Stimulated activated CD4-positive, alpha-beta T cell treated with anti-CD3 and anti-CD28 coated beads, Interleukin-4, amount 100 ng/mL, for 4 hours (primary cell): ENCODE measurements at places on chromosomes 4 and X.

DNA sequence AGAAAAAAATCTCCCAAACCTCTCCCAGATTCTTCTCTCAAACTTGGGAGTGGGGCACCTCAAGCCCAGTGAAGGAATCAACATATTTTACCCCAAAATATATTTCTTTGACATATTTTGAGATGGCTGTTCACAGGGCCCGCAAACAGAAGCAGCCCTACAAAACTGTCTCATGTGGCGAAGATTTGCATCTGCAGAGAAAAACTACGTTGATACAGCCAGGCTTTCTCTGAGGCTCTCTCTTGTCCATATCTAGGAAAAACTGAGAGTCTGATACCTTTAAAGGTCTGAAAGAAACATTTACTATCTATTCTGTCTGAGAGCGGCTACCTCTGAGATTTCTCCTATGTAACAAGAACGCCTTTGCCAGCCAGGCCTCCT, 23.3 kb upstream of the TMSB4X start:
- DNase-seq, result no peak

DNA sequence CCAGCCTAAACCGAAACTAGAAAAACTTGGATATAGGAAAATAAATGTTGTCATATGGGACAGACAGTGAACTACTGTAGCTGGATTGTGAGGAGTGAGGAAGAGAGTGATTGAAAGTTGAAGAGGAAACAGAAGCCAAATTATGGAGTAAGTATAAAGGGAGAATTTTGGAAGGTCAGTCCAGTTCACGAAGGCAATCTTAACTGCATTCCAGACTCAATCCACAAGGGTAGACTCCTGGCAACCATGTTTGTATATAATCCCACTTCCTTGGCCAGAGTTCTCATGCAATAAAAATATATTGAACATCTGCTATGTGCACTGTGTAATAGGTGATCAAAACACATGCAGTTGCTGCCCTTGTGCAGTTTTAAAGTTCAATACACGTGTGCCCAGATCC, 58.6 kb upstream of the CAMK2D start:
- DNase-seq, result no peak

DNA sequence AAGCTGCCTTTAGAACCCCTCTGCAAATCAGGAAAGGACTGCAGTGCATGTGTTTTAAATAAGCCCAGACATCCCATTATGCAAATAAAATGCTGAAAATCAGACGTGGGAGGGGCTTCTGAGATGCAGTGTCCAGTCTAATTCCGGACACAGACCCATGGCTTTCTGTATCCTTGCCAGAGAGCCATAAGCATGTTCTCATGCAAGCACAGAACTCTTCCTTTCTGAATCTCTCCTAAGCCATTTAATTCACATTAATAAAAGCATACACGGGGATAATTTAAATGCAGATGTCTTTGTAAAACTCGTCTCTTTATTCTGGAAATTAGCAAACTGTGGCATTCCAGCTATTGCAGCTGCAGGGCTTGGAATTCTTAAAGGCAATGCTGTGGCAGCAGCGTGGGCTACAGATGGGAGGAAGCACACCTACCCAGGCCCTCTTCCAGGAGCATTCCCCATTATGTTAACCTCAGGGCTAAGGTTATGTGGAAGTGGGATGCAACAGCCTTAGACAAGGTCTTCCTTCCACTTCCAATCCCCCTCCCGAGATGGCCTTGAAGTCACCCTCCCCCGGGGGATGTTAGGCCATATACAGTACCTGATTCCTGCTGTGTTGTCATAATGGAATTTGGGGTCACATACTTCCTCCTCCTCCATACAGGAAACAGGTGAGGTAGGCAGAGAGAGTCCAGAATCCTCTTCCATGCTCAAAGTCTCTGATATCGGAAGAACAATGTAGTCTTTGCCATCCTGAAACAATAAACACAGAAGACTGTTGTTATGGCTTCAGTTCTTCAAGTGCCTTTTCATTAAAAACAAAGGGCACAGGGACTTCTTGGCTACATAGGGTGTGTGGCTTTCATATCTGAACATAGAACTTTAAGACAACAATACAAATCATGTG, 38.1 kb downstream of the KDR start:
- no peak for DNase-seq

GRCh38 chr4:118760493-118760892, 75.3 kb downstream of the METTL14 start:
- DNase-seq, result no peak
